ENCODE measurements at places on chromosomes 11 and 22.
A peak's percentile ranks its signal among the peaks of the same experiment; 100 is the strongest.

- DNase-seq: no peak
Observed at GRCh38 chr11:28289444-28289843, 181.3 kb downstream of the METTL15 start.

DNA sequence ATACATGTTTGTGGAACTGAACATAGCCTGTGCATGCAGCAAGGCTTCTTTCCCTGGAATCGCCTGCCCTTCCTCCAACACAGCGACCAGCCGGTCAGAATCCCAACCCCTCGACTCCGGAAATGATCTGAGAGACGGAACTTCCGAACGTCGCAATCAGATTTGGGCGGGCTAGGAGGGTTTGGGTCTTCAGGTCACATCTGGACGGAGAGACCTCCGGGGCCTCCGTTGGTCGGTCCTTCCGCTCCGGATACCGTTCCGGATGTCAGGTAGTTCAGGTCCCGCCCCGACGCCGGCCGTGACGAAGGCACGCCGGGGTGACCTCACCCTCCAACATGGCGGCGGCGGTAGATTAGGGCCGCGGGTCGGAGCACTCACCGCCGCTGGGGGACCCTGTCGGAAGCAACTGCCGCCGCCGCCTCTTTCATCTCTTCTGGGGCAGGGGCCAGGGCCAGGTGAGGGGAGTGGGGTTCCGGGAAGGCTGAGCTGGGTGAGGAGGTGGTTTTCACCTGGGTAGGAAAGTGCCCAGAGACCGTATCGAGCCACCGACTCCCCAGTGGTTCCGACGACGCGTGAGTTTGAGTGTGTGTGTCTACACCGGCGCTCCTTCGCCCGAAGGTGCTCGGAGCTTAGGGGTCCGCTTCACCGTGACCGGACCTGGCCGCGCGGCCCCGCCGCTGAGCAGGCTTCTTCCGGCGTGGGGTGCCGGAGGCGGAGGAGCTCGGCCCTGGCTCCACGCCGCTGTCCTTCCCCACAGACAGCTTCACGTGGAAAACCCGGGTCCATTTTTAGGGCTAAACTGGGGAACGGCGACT lies at the start of gene BCL2L13:
Gene BCL2L13 (plus strand): TSS at position 326 of the 815 bp plus-strand sequence. CDS start 16,955 bp downstream, outside the sequence.
- peak; percentile 84 for DNase-seq

DNA sequence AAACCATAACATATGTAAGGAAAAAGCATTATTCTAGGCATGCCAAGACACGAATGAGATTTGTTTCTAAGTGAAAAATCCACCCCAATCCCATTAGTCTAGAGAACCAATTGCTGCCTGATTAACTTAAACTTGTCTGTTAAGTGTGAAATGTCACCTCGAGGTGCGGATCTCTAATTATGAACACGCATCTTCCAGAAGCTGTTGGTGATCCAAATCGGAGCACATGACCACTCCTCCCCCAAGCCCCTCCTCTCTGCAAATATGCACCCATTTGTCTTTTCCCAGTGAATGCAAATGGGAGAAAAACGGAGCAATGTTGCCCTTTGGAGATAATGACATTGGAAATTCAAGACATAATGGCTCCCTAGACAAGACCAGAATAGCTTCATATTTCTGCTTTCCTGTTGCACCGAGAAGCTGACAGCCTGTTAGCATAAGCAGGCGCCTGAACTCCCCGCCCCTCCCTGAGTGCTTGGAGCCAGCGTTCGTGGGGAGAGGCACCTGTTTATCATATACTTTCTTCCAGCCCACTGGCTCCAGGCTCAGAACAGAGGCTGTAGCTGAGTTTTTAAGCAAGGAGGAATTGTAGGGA lies 6.0 kb upstream of the FXYD6 start:
- no peak for DNase-seq

- DNase-seq: no peak
Observed at GRCh38 chr11:82930229-82930628, 28.7 kb downstream of the DDIAS start.

- peak; percentile 50 for DNase-seq
Observed at GRCh38 chr11:114290503-114291235, 5.5 kb upstream of the NNMT start.

DNA sequence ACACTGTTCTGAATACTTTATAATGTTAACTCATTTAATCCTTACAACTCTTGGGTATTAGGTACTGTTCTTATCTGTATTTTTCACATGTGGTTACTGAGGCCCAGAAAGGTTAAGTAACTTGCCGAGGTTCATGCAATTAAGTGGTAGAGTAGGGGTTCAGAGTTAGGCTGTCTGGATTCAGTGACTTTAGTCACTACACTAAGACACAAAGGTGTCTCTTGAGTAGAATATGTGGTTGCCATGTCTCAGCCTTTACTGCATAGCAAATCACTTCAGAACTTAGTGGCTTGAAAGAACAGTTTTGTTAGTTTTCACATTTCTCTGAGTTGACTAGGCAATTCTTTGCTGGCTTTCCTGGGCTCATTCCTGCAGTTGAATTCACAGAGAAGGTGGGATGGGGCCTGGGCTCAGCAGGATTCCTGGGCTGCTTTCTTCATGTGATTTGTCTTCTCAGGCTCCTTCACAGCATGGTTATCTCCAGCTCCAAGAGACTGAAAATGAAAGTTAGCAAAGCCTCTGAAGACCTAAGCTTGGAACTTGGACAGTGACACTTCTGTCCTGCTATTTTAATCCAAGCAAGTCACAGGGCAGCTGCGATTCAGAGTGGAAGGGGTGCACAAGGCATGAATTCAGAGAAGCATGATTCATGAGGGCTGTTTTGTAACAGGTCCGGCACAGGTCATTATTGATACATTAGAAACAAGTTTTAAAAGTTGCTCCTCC lies 68.3 kb downstream of the SPECC1L start:
- DNase-seq: peak; percentile 6

GRCh38 chr11:69211920-69212797 lies 56.4 kb downstream of the SMIM38 start:
- no peak for DNase-seq

DNA sequence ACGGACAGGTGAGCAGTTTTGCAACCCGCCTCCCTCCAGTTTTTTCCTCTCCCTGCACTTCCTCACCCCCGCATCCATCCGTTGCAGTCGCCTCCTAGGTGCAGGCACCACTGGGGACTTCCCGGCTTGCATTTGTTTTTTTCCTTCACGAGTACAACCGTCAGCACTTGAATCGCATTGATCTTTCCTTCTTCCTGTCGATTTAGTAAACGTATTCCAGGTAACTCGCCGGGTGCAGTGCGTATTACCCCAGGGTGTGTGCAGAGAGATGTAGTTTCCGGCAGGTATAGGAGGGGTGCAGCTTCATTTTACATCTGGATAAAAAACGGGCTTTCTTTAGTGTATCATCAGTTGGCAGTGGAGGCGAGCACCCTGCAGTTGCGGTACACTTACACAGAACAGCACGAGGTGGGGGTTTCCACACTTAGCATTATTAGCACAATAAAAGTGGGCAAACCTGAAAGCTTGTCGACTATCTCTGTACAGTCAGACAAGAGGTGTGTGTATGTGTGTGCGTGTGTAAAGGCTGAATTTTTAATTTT lies at the start of gene SORL1-AS1:
Gene SORL1-AS1 (minus strand): TSS at position 359 of the 542 bp plus-strand sequence.
- no peak for DNase-seq

- DNase-seq: no peak
Observed at GRCh38 chr22:27842669-27843431, 41.3 kb upstream of the MN1 start.

DNA sequence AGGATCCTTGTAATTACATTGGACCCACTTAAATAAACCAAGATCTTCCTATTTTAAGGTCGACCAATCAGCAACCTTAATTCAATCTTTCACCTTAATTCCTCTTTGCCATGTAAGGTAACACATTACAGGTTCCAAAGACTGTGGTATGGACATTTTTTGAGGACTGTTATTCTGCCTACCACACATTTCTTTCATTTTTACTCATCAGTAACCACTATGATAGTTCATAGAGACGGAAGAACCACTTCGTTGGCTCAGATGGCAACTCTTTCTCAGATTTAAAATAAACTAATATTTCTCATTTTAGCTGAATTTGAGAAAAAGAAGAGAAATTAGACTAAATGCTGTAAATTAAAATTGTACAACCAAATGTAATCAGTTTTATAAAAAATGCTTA lies 96.3 kb downstream of the PAX6 start:
- DNase-seq: no peak

DNA sequence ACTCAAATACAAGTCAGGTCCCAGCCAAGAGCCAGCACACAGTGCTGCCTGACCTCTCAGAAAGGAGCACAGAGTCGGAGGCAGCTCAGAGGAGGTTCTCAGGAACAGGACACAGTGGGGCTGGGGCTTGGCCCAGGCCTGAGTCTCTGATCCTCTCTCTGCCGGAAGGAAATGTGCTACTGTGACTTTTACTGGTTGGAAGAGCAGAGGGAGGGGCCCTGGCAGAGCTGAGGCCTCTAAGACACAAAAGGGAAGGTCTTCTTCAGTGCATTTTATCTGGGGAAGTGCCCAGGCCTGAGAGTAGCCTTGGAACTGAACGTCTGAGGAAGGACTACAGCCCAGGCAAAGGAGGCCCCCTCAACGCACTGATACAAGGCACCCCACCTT lies 16.2 kb upstream of the CASTOR1 start:
- no peak for DNase-seq

GRCh38 chr22:29300467-29300806 lies 6.0 kb upstream of the GAS2L1 start:
- no peak for DNase-seq

DNA sequence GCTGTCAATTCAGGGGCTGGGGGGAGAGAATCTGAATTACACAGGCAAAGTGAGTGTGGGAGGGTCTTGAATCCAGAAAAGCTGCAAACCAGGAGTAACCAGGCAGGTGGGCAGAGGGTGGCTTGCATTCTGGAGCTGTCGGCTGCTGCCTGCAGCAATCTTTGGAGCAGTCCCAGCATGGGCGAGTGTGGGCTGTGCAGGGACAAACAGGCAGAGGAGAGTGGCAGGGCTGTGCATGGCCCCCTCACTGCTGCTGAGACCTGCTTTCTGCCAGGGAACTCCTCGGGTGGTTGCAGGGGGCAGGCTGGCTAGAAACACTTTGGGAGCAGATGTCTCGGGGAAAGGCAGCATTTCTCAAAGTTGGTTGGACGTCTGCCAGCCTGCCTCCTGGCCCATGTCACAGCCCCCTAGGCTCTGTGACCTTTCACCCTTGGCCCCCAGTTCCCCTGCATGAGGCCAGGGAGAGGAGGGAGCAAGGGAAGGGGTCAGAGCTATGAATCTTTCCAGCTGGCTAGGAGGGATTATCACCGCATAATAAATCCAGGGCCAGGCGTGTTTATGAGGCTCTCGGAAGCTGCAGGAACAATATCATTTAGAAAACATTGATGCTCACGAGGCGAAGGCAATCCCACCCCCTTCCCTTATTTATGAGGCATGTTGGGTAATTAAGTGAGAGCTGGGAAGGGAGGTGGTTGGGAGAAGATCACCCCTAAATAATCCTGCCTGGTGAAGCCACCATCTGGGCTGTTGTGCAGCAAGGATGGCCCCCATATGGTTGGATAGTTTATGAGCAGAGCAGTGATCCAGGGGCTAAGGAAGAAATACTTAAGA lies 212.3 kb upstream of the NCAM1 start:
- no peak for DNase-seq

GRCh38 chr11:65311170-65311678 lies 3.4 kb upstream of the CDC42EP2 start:
- peak; percentile 63 for DNase-seq

DNA sequence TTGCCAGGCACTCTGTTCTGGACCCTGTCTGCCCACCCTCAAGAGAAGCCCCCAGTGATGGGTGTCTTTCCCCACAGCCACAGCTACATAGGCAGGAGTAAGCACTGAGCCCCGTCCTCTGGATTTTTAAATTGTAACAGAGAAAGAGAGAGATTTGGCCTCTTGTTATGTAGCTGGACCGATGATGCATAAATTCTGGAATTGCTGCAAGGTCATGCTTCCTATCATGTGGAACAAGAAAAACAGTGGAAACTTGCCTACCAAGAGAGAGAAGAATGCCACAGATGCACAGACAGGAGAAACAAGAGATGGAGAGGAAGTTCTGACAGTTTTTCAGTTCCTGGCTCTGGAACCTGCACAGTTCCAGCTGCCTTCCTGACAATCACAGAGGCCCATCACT lies 150.2 kb downstream of the ETS1 start:
- DNase-seq: no peak

DNA sequence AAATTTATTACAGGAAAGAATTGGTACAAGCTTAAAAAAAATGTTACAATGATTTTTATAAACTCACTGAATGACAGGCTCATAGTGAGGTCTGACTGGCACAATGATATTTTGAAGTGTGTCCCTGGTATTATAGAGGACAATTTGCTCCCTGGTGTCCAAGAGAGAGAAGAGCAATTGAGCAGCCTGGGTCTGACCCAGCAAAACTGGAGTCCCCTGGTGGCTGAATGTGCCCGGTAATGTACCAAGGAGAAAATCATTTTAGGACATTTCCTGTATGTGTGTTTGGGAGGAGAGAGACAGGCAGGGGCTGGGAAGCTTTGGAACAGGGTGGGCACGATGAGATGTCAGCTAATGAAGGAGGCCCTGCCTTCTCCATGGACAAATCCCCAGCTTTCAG lies 125.3 kb downstream of the APOL5 start:
- peak; percentile 53 for DNase-seq

DNA sequence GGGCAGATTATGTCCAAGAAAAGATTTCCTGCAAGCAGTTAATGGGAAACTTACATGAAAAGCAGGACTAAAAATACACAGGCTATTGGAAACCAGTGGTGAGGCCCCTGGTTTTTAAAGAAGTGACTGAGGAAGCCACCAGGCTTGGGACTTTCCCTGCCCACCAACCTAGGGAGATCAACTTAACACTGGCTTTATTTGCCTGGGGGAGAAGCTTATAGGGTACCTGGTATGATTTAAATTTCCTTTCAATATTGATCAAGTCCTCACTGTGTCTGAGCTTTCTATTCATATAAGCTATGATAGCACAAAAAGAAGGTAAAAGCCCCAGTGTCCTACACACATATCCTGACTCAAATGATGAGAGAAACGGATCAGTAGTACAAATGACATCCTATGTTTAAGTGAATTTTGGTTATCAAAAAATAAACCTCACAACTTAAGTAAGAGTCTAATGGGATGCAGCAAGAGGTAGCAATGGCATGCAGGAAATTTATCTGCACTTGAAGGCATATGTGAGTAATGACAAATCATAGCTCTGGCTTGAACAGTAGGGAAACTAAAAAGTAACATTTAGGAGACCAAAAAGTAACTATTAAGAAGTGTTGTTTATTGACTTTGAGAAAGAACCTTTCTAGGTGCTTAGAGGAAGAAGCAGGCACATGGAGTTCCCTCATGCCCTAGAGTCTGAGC lies 85.3 kb downstream of the GAB2 start:
- DNase-seq: no peak

All from HCEC 1CT (cell line).